AG04449 (cell line): ENCODE measurements at places on chromosomes 7 and 10.

- DNase-seq = no peak
Observed at GRCh38 chr7:36117203-36117840, 35.7 kb upstream of the EEPD1 start.

DNA sequence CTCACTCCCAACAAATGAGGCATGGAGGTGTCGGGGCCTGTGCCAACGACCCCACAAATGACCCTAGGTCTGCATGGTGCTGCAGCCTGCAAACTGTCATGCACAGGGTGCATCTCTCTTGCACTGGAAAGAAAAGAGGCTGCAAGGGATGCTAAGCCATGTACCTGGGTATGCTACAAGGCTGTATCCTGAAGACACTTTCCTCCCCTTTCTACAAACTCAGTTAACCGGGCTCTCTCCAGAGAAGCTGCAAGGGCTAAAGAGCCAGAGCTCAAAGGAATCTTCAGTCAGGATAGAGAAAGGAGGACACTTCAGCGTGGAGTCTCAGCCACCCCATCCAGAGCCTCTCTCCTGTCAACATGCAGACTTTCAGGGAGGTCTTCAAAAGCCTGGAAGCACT lies 449.0 kb downstream of the GRID1 start:
- no peak for DNase-seq

DNA sequence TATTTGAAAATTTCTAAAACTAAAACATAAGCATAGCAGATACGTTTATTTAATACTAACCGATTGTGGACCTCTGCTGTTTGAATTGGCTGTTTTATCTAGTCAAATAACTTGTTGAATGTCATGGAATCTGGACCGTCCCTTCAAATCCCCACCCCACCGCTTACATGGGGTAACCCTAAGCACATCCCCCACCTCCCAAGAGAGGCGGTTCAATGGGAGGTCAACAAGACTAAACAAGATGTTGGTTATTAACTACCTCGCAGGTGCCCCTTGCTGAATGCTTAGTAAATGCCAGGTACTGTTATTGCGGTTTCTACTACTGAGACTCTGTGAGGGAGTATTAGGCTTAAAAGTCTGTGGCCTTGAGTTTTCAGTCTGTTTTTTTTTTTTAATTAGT lies 70.9 kb downstream of the DAGLB start:
- DNase-seq = no peak

GRCh38 chr7:93414574-93414973 lies 159.9 kb downstream of the CALCR start:
- no peak for DNase-seq

GRCh38 chr10:98446661-98447221 lies at the start of gene HPS1:
TSS of gene HPS1 (minus strand) at chr10:98446935. CDS start at chr10:98443240, 3,695 bp downstream.
- no peak for DNase-seq

- peak; percentile 42 for DNase-seq
Observed at GRCh38 chr7:32043688-32044087, 26.5 kb downstream of the PDE1C start.

DNA sequence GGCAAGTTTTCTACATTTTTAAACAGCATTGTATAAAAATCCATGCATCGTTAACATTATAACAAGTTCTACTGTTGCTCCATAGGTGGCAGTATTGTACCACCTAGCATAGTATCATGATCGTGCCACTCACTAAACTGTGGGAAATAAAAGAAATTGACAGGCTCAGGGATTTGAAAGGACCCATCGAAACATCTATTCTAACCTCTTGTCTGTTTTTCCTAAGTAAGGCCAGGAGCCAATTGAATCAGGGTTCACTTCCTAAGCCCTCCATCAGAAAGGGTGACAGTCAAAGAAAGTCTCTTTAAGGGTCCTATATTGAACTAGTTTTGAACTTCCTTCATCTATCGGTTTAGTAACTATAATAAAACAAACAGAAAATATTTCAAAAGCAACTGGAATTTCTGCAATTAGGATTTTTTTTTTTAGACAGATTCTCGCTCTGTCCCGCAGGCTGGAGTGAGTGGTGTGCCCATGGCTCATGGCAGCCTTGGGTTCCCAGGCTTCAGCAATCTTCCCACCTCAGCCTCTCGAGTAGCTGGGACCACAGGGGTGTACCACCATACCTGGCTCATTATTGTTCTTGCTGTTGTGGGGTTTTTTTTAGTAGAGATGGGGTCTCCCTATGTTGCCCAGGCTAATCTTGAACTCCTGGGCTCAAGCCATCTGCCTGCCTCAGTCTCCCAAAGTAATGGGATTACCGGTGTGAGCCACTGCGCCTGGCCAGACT lies 9.4 kb downstream of the HACD1 start:
- DNase-seq = no peak

- DNase-seq = no peak
Observed at GRCh38 chr7:94426980-94427875, 32.5 kb downstream of the COL1A2 start.

DNA sequence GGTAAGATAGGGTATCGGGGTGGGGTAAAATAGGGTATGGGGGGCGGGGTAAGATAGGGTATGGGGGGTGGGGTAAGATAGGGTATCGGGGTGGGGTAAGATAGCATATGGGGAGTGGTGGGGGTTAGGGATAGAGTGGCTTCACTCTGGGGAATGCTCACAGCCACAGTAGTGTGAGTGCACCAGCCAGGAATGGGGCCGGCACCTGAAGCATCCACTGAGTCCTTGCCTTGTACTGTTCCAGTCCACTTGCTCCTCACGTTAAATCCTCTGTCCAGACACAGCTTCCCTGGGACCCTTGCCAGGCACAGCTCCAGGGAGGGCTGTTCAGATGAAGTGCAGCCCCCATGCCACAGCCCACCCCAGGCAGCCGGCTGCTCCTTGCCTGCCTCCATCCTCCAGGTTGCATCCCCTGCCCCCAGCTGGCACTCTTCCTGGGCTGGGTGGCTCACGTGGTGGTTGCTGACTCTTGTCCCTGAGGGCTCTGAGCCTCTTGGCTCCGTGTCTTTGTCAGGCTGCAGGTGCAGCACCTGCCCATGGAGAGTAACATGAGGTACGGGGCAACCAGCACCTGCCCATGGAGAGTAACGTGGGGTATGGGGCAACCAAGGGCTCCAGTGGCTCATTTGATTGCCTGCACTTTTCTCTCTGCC lies 268.4 kb downstream of the TCERG1L start:
- DNase-seq = no peak

DNA sequence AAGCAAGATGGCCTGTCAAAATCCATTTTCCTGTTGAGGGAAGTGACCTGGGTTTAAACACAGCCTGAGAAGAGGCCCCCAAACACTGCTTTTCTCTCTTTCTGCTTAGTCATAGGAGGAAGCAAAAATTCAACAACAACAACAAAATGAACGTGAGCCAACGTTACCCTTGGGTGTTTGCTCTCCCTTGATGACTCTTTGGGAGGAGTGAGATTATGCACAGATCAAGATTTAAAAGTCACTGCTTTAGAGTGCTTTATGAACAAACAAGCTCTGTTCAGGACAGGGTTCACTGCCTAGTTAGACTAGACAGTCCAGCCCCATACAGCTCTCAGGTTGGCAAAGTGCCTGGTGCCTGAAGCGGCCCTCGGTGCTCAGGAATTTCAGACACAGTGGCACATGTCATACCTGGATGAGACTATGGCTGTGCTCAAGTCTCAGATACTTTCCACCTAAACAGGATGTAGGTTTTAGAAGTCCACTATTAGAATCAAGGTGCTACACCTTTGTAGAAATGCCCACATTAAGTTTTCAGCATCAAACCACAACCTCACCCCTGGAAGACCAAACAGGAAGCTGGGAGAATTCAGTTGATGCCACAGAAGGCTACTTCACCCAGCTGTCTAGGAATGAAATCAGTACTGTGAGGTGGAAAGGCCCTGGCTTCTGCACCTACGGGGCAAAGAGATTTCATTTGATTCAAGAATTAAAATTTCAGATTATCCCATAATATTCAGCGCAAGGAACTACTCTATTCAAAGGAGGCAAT lies 38.7 kb downstream of the DENND11 start:
- no peak for DNase-seq

GRCh38 chr7:98826811-98827231 lies 43.0 kb downstream of the TMEM130 start:
- no peak for DNase-seq

GRCh38 chr10:110077436-110078130 lies 69.8 kb downstream of the ADD3 start:
- no peak for DNase-seq

DNA sequence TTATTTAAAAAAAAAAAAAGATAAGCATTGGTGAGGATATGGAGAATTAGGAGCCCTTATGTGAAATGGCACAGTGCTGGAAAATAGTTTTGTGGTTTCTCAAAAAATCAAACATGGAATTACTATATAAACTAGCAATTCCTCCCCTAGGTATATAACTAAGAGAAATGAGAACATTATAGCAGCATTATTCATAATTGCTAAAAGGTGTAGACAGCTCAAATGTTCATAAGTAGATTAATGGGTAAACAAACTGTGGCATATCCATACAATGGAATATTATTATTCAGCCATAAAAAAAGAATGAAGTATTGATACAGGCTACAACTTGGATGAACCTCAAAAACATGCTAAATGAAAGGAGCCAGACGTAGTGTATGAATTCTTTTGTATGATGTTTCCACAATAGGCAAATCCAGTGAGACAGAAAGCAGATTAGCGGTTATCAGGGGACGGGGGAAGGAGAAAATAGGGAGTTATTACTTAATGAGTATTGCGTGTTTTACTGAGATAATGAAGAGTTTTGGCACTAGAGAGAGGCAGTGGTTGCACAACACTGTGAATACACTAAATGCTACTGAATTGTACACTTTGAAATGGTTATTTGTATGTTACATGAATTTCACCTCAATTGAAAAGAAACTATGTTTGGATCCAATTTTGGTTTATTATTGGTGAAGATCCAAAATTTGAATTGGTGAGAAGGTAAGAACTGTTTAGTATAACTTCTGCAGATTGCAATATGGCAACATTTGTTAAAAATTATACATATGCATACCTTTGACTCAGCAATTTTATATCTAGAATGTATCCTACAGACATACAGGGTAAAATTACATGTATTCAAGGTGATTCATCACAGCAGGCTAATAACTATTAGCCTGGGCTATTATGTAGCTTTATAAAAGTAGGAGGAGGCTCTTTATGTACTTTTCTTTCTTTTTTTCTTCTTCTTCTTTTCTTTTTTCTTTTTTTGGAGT lies 69.7 kb downstream of the VCL start:
- DNase-seq = no peak

GRCh38 chr10:104340111-104340526 lies 1.9 kb upstream of the ITPRIP start:
- DNase-seq = no peak

- DNase-seq = no peak
Observed at GRCh38 chr10:114943000-114943399, 5.0 kb downstream of the TRUB1 start.

GRCh38 chr7:152501506-152501905 lies 65.7 kb upstream of the KMT2C start:
- no peak for DNase-seq

DNA sequence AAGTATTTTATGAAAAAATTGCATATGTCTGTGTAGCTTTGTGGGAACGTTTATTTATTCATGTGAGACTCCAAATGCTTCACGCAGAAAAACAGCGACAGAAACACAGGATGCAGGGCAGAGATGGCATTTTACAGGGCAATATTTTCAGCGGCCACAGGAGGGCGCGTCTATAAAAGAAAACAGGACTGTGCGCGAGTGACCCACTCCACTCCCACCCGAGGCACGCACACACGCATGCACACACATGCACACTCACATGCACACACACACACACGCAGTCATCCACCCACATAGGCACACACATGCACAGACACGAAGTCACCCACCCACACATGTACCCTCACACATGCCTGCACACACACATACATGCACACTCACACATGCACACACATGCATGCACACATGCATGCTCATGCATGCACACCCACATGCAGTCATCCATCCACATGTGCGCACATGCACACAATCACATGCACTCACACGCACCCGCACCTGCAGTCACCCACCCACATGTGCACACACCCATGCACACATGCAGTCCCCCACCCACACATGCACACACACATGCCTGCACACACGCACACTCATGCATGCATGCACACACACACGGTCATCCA lies 96.3 kb downstream of the DNAJB6 start:
- DNase-seq = no peak
